RWPE1 (cell line): ENCODE measurements at places on chromosomes 2 and 18.

GRCh38 chr18:35118641-35119040, 77.4 kb downstream of the MAPRE2 start:
- DNase-seq: no peak

DNA sequence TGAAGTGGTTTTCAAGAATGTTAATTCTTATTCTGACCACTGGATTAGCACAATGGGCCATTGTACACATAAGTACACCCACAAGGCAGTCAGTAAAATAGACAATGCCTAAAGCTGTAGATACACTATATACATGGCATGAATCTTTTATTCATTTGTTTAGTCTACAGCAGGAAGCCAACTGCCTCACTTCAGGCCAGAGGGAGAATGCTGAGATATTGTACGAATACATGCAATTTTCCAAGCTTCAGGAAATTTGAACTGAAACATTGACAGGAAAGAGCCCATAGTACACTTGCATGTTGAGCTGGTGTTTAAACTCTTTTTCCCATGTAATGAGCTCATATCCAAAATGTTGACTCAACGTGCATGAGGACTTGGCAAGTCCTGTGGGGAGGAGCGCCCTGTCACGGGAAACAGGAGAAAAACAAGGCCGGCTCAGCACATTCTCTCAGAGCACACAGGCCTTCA, 111.6 kb upstream of the CYP1B1 start:
- no peak for DNase-seq

DNA sequence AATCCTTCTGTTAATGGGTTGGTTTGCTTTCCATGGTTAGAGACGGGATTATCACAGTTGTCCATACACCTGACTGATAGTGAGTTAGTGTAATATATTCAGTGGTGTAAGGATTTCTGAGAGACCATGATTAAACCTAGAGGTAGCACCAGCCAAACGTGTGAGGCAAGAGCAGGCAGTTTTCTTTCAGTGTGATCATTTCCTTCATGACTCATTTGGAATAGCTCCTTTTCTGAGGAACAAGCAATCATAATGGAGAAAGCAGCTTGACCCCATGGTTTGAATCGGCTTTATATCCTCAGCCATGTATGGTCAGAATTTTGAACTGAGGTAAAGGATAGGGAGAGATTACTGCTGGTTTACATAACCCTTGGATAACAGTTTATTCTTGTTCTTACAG, 2.9 kb downstream of the MXD1 start:
- peak; percentile 72 for DNase-seq

- DNase-seq: no peak
Measured at GRCh38 chr2:119721462-119721861, 38.3 kb upstream of the PTPN4 start.

GRCh38 chr2:215215637-215216036, 77.2 kb upstream of the ABCA12 start:
- DNase-seq: no peak

- no peak for DNase-seq
Measured at GRCh38 chr2:20620271-20620681, 30.6 kb downstream of the HS1BP3 start.

GRCh38 chr2:82667491-82667890, 1791.6 kb downstream of the SUCLG1 start:
- DNase-seq: no peak

GRCh38 chr2:85999061-85999831, 106.4 kb downstream of the POLR1A start:
- DNase-seq: no peak

DNA sequence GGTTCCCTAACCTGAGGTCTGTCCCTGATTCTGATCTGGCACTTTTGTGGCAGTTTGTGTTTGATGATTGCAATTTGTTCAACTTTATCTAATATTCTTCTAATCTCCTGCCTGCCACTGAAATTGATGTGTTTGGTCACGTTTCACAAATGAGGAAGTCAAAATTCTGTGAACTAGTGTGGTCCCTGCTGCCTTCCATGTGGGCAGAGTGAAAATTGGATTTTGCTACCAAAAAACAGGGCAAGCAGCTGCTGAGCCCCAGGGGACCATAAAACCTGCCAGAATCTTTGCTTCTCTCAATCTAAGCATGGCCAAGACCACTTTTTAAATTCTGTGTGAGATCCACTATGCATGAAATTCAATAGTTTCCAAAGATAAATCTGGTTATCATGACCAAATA, 195.5 kb upstream of the CYRIA start:
- DNase-seq: no peak

DNA sequence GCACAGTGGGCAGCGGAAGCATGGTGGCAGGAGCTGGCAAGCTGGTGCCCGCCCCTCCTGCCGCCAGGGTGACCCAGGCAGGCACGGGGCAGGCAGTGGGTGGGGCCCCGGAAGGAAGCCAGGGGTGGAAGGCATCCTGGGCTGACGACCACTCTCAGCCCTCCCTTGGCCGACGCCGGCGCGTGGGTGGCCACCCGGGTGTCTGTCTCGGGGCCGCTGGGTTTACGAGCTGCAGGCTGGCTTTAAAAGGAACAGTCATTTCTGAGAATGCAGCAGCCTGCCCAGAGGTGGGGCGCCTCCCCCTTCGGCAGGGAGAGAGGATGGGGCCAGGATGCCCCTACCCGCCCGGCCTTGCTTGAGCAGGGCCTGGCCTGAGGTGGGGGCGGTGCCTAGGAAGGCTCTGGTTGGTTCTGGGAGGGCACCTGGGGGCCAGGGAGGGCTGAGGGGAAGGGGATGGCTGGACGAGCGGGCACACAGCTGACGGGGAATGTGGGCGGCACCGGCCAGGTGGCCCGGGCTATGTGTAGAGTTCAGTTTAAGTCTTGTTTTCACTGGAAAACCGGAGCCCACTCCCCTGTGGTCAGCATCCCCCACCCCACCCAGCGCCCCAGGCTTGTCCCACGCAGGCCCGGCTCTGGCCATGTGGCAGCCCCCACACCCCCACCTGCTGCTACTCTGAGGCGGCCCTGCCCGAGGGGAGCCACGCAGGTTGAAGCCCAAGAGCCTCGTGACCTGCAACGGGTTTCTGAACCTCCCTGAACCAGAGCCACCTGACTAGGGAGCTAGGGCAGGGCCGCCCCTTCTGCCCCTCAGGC, 6.3 kb downstream of the BOK start:
- DNase-seq: no peak

DNA sequence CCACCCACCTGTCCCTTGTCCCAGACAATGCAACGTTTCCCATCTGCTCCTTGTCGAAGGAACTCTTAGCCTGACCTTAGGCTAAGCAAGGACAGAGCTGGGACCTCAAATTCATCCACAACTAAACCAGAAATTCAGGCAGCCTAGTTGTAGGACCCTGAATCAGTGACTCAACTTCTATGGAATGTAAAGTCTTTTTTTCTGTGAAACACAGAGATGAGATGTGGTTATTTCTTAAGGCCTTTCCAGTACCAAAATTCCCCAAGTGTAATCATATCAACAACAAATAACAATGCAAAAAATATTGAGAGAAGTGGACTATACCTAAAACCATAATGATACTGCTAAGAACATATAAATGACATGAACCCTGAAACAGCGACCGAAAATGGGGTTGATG, 46.7 kb downstream of the EN1 start:
- DNase-seq: no peak

DNA sequence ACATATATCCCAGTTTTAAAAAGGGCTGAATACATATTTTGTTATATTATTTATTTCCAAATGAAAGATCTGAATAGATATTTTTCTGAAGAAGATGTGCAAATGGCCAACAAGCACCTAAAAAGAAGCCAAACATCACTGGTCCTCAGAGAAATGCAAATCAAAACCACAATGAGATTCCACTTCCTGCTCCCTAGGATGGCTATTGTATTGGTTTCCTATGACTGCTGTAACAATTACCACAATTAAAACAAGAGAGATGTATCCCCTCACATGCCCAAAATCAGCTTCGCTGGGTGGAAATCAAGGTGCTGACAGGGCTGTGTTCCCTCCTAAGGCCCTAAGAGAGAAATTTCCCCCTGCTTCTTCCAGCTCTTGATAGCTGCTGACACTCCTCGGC, 23.2 kb downstream of the ABCB11 start:
- no peak for DNase-seq

DNA sequence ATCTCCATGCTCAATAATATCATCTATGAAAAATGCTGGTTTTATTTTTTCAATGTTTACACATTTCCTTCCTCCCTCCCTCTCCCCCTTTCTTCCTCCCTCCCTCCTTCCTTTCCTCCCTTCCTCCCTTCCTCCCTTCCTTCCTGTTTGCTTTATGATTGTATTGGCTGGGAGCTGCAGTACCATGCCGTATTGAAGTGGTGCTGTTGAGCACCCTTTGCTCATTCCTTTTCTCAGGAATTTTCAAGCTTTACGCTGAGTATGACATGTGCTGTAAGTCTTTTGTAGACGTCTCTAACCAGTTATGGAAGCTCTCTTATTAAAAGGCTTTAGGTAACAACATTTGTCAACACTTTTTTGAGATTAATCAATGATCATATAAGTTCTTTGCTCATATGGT, 100.4 kb downstream of the SNTG2 start:
- DNase-seq: no peak

DNA sequence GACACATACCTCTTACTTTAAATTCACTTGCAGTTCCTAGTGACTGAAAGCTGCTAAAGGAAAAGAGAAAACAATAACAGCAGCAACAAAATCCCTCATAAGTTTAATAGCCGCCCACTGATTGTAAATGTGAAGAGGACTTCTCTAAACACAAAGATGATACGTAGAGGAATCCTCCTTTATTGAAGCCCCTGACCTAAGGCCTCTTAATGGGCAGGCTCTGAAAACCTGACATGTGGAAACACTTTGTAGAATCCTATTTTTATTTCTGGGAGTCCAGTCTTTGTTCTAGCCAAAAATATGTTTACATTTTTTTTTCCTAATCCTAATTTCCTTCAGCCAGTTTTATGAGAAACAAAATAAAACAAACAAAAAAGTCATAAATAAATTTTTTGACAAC, 1277.7 kb upstream of the CELF4 start:
- no peak for DNase-seq
